ENCODE measurements at places on chromosomes 16 and 17. TPM values are rescaled to one million over a fixed set of nuclear protein-coding genes. Genes with fewer than 3 reads are reported as not detected.
A peak's percentile ranks its signal among the peaks of the same experiment; 100 is the strongest.

The KLHL10 gene
- 0.43 TPM for total RNA-seq

The PRSS27 gene
- total RNA-seq = 0.71 TPM

DNA sequence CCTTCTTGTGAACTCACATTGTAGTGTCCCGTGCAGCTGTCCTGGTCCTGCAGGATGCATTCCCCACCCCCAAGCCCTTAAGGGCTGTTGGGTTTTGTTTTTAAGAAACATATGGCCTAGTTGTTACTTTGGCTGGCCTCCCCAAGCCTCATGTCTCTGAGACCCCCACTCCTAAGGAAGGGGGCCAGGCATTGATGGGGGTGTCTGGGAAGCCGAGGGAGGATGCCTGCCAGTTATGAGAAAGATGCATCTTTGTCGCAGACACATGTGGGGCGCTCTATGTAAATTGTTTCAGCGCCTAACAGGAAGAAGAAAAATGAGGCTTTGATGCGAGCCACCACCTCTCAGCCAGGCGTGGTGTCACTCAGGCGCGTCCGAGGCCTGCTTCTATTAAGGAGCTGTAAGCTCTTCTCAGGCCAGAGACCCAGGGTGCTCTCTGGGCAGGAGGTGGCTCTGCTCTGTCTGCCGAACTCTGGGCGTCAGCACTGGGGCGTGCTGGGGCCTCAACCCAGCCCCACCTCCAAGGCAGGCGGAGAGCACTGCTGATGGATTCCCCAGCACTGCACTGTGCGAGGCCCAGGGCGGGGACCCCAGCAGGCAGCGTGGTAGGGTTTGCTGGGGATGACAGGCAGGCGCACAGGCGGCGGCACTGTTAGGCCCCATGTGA is 70.6 kb downstream of the SREBF1 start:
- no peak for DNase-seq

- peak; percentile 63 for DNase-seq
These were observed 81.1 kb upstream of the DNAH17 start for GRCh38 chr17:78658281-78658785.

The PRR11 gene
- total RNA-seq = 2.0 TPM

DNA sequence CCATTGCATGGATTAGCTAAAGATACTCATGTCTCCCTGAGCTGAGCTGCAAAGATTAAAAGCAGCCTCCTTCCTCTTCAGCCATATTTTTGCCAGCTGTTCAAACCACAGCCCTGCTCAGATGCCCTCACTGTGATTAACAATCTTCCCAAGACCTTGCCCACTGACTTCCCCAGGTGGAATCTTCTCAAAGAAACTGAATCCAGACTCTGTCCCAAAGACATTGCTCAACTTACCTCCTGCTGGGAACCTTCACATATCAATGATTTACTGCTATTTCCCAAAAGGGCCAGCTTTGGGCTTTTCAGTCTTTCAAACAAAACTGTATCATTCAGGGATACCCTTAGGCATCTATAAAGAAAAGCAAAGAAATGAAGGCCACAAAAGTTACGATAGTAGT is 9.2 kb downstream of the C17orf67 start:
- no peak for DNase-seq

DNA sequence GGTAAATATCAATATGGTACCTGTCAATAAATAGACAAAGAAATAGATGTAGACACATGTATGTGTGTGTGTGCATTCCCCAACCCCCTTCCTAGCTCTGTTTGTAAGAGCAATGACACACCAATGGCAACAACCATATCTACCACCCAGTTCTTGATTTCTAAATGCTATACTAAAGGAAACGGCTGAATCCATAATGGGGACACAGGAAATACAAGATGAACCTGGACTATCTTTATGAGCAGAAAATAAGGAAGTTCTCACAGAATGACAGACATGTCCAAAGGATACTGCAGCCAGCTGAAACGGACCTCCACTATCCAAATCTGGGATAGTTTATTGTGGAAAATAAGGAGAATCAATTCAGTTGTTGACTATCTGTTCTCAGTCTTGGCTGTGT is 75.3 kb downstream of the MYO1D start:
- DNase-seq = no peak

The TBX6 gene
- 0.57 TPM for total RNA-seq

DNA sequence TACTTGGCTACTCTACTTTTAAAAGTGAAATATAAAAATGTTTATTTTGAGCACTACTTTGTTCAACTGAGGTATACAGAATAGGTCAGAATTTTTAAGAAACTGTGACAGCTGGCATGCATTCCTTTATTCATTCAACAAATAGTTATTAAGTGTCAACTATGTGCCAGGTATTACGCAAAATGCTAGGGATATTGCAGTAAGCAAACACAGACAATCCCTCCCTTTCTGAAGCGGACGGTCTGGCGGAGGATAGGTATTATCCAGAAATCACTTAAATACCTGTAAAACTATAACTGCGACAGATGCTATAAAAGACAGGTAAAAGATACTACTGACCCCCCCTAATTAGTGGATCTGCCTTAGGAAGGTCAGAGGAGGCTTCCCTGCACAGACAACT is 26.1 kb downstream of the METTL16 start:
- no peak for DNase-seq

DNA sequence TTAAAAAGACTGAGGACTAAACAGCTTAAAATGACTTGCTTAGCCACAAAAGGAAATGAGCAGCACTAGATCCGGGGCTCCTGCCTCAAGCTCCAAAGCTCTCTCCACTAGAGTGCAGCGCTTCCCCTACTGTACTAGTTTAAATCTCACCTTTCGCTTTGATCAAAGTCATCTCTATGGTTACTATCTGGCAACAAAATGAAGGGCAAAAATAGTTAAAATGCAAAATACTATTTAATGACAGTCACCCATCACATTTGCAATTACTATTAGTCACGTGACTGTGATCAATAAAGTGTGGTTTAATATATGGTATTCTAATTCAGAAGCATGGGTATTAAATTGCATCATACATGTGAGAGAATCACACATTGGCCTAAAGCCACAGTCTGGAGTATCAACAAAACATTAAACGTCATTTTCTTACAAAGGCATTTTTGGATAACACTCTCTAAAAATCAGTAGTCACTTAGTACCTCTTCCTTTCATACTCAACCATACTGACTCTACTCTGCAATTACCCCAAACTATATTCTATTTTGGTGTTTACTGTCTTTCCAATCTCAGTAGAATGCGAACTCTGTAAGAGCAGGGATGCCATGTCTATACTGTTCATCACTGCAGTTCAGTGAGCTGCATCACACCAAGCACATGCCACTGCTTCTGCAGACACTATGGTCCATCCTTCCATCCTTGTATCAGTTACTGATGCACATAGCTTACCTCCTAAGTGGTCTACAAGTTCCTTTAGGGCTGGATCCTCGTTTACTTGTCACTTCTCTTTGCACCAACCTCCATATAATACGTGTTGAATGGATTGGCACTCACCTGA is 6.2 kb downstream of the PSMD12 start:
- no peak for DNase-seq

GRCh38 chr17:82246365-82247181 is 17.7 kb downstream of the SLC16A3 start:
- DNase-seq = peak; percentile 93

The CX3CL1 gene
- total RNA-seq = 45.2 TPM

The TEKT3 gene
- 3.9 TPM for total RNA-seq

The RGS9 gene
- 7.3 TPM for total RNA-seq

All from posterior vena cava (tissue), 2 donors.